ENCODE measurements at places on chromosomes 12 and 14.

- DNase-seq = no peak
These were observed 159.5 kb upstream of the TMPO start for GRCh38 chr12:98355933-98356332.

GRCh38 chr12:40310211-40310610, 85.4 kb downstream of the LRRK2 start:
- no peak for DNase-seq

DNA sequence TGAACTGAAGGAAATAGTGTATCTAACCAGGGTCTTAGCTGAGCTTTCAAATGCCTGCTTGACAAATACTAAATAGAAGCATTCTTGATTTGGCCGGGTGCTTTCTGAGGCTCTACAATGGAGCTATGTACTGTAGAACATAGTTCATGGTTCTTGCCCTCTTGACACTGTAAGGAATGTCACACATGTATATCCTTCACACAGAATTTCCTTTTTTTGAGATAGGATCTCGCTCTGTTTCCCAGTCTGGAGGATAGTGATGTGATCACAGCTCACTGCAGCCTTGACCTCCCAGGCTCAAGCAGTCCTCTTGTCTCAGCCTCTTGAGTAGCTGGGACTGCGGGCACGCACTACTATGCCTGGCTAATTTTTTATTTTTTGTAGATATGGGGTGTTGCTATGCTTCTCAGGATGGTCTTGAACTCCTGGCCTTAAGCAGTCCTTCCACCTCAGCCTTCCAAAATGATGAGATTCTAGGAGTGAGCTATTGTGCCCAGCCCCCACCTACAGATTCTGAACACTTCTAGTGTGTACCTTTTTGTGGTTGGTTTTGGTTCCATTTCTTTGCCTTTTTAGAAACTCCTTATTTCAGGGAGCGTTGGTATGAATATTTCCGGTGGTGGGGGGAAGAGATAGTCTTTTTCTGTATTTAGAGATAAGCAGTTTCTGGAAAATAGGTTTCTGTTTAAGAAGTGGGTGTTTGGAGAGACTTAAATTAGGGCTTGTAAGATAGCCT, 4.2 kb downstream of the MLXIP start:
- no peak for DNase-seq

DNA sequence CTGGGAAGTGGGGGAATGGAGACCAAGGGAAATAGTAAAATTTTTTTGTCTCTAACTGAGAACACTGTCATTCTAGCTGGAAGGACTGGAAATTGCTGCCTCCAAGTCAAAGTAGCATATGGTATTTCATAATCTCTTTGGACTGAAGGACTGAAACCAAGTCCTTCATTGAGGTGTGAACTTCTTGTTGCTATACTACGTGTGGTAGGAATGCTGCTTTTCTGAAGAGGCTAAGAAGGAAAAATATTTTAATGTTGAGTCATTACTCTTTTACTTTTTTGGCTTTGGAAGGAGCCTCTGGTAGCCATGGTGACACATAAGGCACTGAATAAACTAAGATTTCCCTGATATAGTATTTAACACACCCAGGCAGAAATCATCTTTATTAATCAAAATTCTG, 465.4 kb downstream of the NPAS3 start:
- no peak for DNase-seq

GRCh38 chr14:78130356-78130755, 39.8 kb upstream of the NRXN3 start:
- DNase-seq = no peak

GRCh38 chr12:131261906-131262305, 308.2 kb downstream of the ADGRD1 start:
- no peak for DNase-seq

DNA sequence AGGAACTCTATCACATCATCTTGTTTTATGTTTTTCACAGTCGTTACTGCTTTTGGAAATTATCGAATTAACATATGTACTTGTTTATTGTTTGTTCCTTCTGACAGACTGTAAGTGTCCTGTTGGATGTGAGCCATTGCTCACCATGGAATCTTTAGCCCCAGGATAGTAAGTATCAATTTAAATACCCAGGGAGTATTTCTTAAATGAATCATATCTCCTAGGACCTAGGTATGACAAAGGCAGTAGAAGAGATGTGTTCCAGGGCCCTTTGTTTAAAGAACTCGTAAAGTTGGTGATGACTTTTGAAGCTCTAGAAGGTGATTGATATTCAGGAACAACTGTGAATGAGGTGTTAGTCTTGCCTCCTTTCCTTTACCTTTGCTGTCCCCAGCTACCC, 30.3 kb upstream of the STRAP start:
- no peak for DNase-seq

DNA sequence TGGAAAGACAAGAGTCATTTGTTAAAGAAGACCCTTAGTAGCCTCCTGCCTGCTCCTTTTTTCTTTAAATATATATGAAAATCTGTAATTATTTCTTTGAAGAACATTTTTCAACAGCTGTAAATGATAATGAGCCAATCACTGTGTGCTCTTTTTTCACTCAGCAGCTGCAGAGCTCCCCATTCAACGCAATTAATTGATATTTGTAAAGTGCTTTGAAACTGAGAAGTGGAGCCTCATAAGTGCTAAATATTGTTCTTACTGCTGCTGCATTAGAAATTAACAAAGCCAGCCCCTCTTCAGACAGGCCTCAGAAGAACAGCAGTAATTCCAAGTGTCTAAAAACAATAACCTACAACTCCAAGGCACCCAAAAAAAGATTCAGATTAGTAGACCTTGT, 224.3 kb downstream of the GXYLT1 start:
- DNase-seq = no peak

GRCh38 chr12:83389237-83389996, 702.7 kb downstream of the TMTC2 start:
- DNase-seq = peak; percentile 39

DNA sequence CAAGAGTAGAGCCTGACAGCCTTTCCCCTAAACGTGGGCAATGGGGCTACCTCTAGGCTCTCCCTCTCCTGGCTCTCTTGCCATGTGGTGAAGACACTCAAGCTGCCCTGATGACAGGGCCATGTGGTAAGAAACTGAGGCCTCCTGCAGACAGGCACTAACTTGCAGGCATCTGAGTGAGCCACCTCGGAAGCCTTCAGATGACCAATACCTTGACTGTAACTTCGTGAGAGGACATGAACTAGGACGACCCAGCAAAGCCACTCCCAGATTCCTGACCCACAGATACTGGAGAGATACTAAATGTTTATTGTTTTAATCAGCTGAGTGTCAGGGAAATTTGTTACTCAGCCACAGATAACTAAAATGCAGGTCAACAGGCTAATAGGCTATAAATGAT, 96.4 kb downstream of the EFCAB11 start:
- peak; percentile 16 for DNase-seq

GRCh38 chr12:51847643-51848325, 734 bp downstream of the FIGNL2 start:
- peak; percentile 76 for DNase-seq

DNA sequence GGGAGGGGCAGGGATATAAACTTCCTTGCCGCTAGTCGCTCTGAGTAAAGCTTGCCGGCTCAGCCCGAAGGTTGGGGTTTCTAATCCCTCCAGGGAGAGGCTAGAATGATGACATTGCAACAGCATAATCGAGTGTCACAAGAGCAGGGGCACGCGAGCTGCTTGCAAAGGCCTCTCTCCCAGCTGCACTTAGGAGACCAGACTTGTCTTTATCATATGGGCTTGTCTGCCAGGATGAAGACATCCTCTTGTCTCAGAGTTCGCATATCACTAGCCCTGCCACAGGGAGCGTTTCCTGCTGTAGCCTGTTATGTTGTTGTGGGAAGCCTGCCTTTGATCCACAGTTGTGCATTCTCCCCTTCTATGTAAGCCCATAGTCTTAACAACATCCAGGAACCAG, 180.0 kb downstream of the ESR2 start:
- no peak for DNase-seq

DNA sequence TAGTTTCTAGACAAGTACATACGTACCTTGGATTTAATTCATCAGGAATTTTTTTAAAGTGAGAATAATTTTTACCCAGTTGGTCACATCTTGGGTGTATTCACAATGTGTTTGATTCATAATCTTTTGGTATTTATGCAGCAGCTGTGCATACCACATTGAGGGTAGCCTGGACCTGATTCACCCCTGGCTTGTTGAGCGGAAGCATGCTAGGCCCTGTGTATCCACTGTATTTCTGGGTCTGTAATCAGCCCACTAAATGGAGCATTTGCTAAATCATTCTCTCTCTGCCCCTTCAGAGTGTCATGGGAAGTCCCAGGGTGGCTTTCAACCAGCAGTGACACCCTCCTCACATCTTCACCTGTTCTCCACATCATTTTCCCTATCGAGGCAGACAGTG, 203.8 kb upstream of the RGS6 start:
- no peak for DNase-seq

DNA sequence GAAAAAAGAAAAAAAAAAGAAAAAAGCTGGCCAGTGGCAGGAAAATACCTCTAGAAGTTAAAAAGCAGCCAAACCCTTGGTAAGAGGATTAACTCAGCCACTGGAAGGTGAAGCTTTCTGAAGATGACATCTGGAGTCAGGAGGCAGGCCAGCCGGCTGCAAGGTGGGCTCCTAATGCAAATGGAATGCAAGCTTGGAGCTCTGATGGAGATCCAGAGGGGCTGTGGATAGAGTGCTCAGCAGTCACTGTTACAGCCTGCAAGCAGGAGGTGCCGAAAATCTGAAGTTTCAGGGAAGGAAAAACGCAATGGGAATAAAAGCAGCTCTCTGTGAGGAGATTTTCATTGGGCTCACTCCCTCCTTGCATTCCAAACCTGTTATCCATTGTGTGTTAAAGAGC, 41.0 kb downstream of the GSC start:
- DNase-seq = no peak

DNA sequence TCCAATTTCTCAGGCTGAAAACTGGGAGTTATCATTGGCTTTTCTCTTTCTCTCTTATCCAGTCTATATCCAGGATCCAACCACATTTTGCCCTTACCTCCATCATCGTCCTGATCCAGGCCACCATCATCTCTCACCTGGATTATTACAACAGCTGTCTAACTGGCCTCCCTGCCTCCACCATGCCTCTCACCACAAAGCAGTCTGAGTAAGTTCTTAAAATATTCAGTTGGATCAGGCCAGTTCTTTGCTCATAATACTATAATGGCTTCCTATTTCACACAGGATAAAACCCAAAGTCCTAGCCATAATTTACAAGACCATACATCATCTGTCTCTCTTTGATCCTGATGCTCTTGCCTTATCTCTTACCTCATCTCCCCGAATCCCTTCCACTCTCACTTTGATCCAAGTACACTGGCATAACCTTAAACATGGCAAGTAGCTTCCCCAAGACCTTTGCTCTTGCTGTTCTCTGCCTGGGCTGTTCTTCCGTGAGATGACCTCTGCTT, 133.4 kb upstream of the RAP1B start:
- DNase-seq = no peak

All from glutamatergic neuron (in vitro differentiated cells).